ENCODE measurements at places on chromosomes 3 and 15. TPM values are rescaled to one million over a fixed set of nuclear protein-coding genes. Genes with fewer than 3 reads are reported as not detected.

GPR27 gene
- total RNA-seq: 0.80 TPM

DNA sequence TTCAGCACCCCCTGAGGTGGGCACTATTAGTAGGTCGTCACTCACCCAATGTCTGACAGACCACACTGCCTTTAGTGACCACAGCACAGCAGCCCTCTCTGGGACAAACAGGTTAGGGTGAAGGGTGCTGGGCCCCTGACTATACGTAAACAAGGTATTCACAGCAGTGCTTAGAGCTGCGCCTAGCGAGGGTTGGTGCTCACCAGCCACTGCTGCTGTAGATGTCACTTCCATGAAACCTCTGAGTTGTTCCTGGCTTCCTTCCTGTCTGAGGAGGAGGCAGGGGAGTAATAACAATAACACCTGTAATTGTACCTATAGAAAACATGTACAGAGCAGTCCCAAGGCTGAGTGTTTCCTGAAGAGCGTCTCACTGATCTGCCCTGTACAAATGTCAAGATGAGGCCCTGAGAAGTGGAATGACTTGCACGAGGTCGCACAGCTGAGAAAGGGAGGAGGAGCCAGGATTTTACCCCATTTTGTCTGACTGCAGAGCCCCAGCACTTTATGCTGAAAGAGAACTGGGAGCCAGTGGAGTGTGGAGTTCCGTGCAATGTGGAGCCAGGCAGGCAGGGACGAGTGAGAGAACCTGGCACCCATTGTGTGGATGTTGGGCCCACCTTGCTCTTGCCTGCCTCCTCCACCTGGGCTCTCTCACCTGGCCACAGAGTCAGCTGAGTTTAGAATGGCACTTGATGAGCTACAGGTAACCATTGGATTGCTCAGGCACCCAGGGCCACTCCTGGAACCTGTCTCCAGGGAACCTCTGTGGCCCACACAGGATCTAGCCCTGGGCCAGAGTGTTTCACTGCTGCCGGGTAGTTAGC, 93.8 kb downstream of the DNAJB8 start:
- no peak for DNase-seq

DNA sequence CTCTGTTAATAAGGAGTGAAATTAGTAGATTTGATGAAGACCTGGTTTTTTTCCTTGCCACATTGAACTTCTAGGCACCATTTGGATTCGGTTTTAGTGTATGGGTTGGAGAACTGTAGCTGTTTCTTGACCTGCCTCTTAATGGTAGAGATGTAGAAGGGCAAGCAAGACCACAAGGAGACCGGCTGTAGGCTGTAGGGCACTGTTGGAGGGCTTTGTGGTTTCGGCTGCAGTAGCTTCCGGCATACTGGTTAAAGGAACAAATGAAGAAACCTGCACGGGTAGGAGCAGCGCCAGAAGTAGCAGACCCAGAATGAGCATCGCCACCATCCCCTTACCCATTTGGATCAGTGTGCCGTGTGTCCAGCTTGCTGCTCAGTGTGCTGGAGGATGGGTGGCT, 7.9 kb downstream of the PCLAF start:
- no peak for DNase-seq

DNA sequence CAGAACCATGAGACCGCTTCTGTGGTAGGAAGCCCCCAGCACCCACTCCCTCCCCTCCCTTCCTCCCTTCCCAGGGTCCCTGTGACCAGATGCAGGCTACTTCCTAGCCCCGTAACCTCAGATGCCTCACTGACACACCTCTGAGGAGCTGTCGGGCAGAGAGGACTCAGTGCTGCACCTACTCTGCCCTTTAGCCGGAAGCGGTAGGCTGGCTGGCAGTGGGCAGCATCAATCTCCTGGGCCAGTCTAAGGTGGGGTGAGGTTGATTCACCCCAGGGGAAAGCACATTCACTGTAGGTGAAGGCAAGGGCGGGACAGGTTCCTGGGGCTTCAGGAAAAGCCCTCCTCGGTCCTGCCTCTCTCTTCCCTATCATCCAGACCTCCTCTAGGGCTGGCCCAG, 19.1 kb downstream of the CSRNP1 start:
- no peak for DNase-seq

DNA sequence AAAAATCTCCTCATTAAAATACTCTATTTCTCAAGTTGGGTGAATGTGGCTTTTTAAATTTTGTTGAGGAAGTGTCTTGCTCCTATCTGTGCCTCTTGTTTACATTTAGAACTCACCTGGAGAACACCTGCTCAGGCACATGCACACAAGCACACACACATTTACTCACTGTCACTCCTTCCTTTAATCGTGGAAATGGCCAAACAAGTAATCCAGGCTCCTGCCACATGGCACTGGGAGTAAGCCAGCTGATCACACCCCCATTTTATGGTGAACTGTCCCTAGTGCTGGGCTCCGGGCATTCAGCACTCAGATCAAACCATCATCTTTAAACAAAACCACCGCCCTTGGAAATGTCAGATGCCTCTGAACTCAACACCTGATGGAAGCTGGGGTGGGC, 204.7 kb upstream of the BHLHE40 start:
- no peak for DNase-seq

GRCh38 chr3:191966556-191966955, 505.6 kb downstream of the PYDC2 start:
- no peak for DNase-seq

BBX gene
- 54.3 TPM for total RNA-seq

DNA sequence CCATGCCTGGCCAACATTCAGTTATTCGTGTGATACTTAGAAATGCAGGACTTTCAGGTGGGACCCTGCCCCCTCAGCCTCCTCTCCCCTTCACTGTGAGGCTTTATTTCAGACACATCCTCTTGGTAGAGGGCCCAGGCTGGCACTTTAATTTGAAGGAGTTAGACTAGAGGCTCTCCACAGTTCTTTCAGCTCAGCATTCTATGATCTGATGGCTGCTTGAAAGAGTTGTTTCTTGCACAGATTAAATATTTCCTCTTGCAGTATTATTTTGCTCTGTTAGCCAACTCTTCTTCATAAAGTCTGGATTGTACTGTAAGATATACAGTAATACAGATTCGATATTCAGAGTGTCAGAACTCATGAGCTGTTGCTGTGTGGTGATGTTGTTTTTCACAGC, 35.1 kb downstream of the CTDSPL start:
- DNase-seq: no peak

GRCh38 chr3:126101521-126101982, 17.6 kb upstream of the SLC41A3 start:
- DNase-seq: no peak

NPAP1 gene
- total RNA-seq: 0.18 TPM

PIGZ gene
- 3.5 TPM for total RNA-seq

- DNase-seq: no peak
These were observed 58.3 kb upstream of the KY start for GRCh38 chr3:134709076-134709475.

GRCh38 chr15:36218991-36219390, 360.4 kb upstream of the CDIN1 start:
- no peak for DNase-seq

- DNase-seq: no peak
These were observed 860.4 kb downstream of the ROBO1 start for GRCh38 chr3:78907367-78907766.

- DNase-seq: no peak
These were observed 12.5 kb downstream of the GASK1A start for GRCh38 chr3:42991341-42992315.

DNA sequence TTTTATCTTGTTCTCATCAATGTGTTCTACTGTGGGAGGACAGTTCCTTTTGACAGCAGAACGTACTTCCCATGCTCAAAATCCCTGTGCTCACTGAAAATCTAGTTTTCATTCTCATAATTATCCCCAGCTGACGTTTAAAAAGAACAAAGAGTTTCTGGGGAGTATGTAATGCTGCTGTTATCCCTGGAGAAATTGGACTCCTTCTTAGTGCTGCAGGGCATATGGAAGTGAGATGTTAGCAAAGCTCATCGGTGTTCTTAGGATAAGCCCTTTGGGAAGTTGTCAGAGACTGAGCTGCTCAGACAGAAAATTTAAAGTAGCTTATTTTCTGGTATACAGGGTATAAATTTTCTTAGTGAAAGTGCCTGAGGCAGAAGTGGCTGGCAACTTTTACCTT, 66.5 kb downstream of the CDAN1 start:
- DNase-seq: no peak

DNA sequence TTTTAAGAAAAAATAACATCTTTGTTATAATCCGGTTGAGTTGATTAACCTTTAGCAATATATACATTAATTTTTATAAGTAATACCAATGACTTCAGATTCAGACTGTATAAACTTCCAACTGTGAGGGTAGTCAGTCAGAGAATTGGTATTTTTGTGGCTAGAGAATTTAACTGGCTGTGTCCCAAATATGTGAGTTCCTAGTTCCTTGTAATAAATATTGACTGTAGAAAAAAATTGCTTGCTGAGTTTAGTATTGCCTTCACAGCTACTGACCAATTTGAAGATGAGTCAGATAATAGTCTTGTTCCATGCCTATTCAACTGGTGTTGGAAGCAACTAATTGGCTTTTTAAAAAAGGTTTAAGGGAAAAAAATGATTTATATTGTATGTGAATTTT, 210.8 kb downstream of the GAP43 start:
- no peak for DNase-seq

DNA sequence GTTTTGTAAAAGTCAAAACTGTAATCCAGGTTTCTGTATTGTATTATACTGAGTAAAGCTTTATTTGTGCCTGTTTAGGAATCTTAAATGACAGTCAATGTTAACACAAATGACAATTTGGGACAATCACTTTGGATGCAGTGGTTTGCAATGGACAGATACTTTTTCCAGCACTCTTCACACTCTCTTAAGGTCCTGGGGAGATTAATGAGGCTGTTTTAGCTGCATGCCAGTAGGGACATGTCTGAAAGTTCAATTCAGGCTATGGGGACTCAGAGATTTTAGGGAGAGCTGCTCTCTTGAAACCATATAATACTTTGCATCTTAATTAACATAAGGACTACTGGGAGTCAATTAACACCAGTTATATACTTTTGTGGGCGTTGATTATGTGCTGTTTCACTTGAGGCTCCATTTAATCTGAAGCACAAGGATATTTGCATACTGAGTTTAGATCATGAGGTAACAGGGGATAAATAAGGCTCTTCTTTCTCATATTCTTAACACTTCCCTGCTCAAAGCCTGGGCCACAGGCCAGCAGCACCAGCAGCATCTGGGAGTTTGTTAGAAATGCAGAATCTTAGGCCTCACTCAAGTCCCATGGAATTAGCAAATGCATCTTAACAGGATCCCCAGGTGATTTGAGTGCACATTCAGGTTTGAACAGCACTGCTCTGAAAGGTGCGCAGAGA, 972.8 kb downstream of the PLOD2 start:
- DNase-seq: no peak

GRCh38 chr3:36992806-36993325, at the start of gene EPM2AIP1:
Gene EPM2AIP1, minus strand, starts transcription at chr3:36993131. Its CDS starts 54 bp downstream, at chr3:36993077.
- DNase-seq: peak; percentile 76

GRCh38 chr3:11774296-11774877, 72.3 kb downstream of the TAMM41 start:
- peak; percentile 56 for DNase-seq

DNA sequence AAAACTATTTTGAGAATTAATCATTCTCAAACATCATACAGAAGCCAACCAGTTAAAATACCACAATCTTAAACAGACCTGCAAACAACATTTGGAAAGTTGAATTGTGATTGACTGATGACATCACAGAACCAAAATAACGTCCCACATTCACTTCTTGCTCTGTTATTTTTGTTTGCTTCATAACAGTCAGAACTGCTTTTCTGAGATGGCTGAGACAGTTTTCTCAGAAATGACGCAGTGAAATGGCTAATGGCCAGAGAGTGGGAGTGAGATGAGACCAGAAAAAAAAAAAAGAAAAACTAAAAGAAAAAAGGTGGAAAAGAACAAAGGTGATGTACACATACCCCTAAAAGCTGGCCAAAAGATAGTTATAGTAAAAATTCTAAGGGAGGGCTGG, 1061.2 kb downstream of the FHIT start:
- DNase-seq: no peak

GRCh38 chr15:89812011-89812846, 2.4 kb downstream of the ANPEP start:
- DNase-seq: no peak

- DNase-seq: peak; percentile 36
These were observed 152.7 kb downstream of the CD47 start for GRCh38 chr3:107938143-107938542.

LRRC49 gene
- total RNA-seq: 4.2 TPM

DNA sequence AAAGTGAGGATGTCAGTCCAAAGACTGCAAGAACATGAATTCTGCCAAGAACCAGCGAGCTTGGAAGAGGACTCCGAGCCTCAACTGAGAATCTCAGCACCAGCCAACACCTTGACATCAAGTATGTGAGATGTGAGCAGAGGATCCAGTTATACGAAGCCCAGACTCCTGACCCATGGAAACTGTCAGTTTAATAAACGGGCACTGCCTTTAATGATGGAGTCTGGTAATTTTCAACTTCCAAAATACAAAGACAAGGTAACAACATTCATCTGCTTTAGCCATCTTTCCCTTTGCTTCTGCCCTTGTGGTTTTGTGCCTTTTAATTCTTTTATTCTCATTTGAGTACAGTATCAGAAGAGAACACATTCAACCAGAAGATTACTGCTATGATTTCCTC, 211.9 kb downstream of the ULK4 start:
- DNase-seq: no peak

DNA sequence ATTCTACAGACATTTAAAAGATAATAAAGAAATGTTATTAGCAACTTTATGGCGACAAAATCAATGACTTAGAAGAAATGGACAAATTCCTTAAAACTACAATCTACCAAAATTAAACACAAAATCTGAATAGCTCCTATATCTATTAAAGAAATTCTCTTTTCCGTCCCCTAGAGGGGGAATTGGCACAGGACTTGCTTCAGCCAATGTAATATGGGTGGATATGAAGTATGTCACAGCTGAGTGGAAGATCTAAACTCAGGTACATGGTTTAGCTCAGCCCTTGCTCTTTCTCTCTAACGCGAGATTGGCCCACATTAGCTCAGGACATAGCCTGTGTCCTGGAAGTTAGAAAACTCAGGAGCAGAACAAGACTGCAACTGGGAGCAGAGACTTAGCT, 79.3 kb downstream of the DNAH12 start:
- no peak for DNase-seq

DNA sequence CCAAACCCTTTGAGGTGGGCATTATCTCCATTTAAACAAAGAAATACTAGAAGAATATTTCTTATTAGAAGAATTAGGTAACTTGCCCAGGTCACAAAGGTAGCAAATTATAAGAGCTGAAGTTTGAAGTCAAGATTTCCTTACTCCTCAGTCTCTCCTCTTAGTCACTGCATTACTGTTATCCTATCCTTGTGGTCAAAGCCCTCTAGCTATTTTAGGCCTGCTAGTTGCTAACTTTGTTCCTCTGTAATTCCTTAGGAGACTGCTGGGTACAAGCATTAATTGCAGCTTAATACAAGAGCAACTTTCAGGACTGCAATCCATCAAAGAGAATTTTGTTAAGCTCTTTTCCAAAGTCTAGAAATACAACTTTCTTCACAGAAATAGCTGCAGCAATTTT, 528.2 kb downstream of the ZIC1 start:
- DNase-seq: no peak

DNA sequence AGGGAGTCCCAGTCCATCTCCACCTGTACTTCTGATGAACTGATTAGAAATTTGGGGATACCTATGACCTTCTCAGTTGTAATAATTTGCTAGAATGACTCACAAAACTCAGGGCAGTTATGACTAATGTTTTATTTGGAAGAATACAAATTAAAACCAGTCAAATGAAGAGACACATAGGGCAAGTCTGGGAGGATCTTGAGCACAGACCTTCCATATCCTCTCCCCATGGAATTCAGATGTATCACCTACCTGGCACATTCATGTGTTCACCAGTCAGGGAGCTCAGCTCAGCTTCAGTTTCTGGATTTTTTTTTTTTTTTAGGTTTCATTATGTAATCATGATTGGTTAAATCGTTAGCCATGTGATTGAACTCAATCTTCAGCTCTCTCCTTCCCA, 247.7 kb downstream of the VGLL3 start:
- DNase-seq: no peak
